ENCODE measurements at places on chromosomes 4 and X.

- DNase-seq, result no peak
These were observed 2.9 kb upstream of the MND1 start for GRCh38 chr4:153341575-153342090.

DNA sequence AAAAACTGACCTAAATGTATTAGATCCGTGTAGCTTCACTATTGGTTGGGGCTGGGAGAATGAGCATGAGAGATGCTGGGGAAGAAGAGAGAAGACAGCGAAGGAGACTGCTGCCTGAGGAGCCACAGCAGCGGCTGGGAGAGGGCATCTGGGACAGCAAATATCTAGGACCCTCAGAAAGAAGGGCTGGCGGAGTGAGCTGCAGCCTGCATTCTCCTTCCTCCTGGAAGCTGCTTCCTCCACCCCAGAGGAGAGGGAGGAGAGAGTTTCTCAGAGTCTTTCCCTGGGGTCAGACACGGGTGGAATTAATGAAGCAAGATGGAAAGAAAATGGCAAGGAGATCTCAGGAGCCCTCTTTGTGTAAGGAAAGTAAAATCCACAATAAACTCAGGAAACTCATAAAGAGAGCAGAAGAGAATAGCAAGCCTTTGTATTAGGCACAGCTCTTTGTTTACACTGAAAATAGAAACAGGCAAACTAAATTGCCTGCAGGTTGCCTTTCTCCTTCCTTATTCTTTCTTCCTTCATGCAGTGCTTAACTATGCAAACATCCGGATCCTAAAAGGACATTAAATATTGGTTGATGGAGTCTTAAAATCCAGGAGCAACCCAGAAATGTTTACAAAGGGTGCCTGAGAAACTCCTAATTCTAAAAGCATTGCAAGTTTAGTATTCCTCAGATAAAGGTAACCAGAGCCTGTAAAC, 130.3 kb upstream of the GALNT7 start:
- no peak for DNase-seq

GRCh38 chr4:98613453-98614075, 44.8 kb downstream of the TSPAN5 start:
- no peak for DNase-seq

- DNase-seq, result no peak
These were observed 180.0 kb downstream of the DHRSX start for GRCh38 chrX:2320580-2321327.

GRCh38 chr4:174461466-174462106, 60.7 kb downstream of the HPGD start:
- no peak for DNase-seq

GRCh38 chr4:19406789-19407188, 844.9 kb upstream of the SLIT2 start:
- no peak for DNase-seq

DNA sequence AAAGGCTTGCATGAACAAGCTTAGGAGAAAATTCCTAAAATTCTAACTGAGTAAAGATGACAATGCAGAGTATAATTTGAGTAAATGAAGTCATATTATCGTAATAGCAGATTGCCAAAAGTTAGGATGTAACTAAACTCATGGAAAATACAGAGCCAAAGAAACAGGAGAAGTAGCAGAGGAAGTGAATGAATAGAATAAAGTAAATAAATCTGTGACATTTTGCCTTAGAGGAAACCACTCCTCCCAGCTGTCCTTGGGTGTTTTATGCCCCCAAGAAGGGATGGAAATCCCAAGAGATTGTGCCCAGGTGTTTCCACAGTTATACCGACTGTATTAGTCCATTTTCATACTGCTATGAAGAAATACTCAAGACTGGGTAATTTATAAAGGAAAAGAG, 1.9 kb upstream of the BMX start:
- no peak for DNase-seq

DNA sequence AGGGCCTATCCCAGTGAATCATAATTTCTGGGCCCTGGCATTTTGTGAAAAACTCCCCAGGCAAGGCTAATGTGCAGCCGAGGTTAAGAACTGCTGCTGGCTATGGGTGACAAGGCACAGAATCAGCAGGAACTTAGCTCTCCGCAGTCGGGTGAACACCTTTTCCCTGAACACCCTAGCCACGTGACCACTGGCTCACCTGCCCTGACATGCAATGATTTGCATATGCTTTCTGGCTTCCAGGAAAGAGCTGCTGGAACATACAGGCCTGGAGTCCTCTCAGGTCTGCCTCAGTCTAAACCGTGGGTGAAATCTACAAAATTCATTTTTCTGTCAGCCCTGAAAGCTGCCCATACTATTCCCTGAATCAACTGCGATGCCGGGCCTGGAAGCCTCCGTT, 56.6 kb downstream of the ZNF827 start:
- peak; percentile 2 for DNase-seq

GRCh38 chrX:1778817-1779216, 164.0 kb downstream of the ASMT start:
- DNase-seq, result no peak

GRCh38 chr4:132526652-132527051, 622.4 kb upstream of the PCDH10 start:
- DNase-seq, result no peak

GRCh38 chr4:105644257-105644656, 64.2 kb downstream of the INTS12 start:
- no peak for DNase-seq

DNA sequence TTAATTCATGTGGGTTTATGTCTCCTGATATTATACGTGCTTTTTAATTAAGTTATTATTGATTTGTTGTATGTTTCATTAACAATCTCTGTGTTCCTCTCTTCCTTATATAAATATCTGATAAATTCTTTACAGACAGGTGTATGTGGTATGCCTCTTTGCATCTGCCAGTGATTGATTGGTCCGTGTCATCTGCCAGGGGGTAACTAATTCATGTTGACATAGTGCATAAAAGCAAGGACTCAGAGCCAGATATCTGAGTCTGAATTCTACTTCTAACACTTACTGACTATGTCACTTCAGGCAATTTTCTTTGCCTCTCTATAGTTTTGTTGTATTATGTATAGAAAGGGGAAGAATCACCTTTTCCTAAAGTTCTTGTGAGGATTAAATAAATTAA, 5.2 kb upstream of the AMBN start:
- DNase-seq, result no peak

DNA sequence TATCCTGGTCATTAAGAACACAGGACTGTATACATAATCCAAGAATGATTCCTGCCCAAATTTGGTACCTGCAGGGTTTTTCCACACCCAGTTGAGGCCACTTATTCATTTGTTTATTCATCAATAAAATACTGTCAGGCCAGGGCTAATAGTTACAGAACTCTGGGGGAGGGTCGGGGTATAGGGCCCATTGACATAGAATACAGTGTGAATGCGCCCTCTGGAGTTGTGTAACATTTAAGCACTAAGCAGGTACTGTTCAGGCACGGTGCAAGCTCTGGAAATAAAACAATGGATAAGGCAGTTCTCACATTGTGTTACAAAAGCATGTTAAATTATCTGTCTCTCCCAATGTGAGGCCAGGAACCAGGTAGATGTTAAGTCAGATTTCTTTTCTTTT, 30.8 kb upstream of the LRBA start:
- DNase-seq, result no peak

- DNase-seq, result no peak
These were observed 4.9 kb downstream of the SMR3A start for GRCh38 chr4:70365479-70365878.

GRCh38 chr4:56787380-56787779, 34.1 kb downstream of the SPINK2 start:
- no peak for DNase-seq

GRCh38 chrX:27860337-27860736, 52.5 kb downstream of the MAGEB10 start:
- DNase-seq, result no peak

GRCh38 chr4:184848510-184848909, 22.7 kb upstream of the ACSL1 start:
- no peak for DNase-seq

DNA sequence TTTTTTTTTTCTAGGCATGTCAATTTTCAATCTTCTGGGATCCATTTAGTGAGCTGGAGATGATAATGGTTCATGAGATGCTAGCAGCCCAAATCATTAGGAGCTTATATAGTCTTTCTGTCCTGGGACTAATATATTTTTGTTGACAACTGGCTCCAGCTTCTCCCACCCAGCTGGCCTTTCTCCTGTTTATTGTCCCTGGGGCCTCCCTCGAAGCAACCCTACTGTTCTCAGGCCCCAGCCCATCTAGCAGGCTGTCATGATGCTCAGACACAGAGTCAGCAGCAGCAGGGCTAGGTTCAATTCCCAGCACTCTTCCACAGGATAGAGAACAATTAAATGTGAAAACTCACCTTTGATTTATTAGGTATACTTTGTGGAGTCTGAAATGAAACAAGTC, 127.6 kb upstream of the MID1 start:
- no peak for DNase-seq

GRCh38 chr4:98873059-98873458, 55.9 kb downstream of the EIF4E start:
- no peak for DNase-seq

DNA sequence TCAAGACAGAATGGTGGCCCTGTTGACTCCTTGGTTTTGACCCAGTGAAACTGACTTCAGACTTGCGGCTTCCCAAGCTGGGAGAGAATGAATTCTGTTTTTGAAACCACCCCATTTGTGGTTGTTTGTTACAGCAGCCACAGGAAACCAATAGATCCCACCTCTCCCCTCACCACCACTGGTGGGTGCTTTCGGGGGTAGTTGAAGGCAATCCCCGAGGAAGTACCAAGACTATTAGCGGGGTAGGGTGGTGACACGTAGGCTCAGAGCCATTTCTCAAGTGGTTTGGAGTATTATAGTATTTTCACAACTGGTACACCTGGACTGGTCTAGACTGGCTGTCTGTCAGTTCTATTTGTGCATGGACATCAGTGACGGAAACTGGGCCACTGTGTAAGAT, 189.1 kb upstream of the RBPJ start:
- DNase-seq, result no peak

DNA sequence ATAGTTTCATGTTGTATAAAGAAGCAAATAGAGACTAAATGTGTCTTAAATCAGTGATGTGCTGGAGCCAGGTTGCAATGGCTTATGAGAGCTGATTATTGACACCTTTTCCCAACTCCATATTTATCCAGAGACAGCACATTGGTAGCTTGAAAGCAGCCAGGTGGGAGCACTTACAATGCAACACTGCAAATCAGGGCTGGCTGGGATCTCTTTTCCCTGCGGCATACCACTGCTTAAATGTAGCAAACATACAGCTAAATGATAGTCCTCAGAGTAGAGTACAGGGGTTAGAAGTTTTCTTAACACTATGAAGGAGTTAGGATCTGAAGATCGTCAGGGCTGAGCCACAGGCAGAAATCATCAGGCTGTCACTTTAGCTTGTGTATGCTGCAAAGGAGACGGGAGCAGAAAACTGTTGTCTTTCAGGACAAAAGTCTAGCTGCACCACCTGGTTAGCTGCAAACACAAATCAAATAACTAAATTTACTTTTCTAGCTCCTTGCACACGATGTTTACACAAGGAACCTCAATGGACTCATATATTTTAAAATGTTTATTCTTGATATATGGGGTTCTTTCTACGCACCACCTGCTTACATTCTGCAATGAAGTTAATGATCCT, 527.3 kb downstream of the TLL1 start:
- no peak for DNase-seq

- DNase-seq, result no peak
These were observed 112.2 kb upstream of the ENPP6 start for GRCh38 chr4:184329659-184330400.

DNA sequence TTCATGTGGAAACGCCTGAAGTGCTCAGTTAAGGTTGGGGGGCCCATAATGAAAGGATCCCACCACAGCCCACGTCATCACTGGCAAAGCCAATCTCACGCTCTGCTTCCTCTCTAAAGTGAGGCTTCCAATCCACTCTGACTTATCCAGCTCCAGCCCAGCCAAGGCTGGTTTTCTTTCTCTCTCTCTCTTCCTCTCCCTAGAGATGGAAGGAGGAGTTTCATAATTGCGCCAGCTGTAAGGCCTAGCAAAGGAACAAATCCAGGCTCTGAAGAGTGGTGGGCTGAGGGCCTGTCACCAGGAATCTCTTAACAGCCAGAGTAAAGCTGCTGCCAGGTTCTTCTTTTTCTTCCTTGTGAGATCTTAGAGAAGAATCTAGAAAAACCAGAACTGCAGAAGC, 20.7 kb upstream of the BCLAF3 start:
- no peak for DNase-seq

DNA sequence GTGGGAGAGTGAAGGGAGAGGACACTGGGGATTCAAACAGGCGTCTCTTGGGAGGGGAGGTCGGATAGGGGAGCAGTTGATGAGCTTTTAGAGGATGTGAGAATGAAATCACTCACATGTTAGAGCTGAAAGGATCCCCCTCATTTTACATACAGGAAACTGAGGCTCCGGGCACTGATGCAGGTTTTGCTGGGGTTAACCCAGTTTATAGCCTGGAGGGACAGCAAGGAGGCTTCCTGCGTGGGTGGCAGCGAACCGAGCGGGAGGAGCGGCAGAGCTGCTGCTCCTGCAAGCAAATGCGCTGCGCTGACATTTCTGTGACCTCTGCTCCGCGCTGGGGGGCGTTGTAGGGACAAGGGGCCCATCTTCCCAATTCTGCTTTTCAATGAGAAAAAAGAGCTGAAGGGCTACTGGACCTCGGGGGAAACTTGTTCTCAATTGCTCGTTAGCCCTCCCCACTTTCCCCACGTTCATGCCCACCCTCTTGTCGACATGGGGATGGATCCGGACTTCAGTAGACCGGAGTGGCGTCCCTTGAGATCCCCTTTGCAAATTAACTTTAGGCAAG, 1.2 kb upstream of the NEUROG2 start:
- no peak for DNase-seq

- no peak for DNase-seq
These were observed 398.4 kb downstream of the PPP3CA start for GRCh38 chr4:100948911-100949310.

GRCh38 chr4:83771113-83771705, 235.3 kb downstream of the GPAT3 start:
- no peak for DNase-seq

- DNase-seq, result no peak
These were observed 80.4 kb downstream of the SHROOM2 start for GRCh38 chrX:9866633-9867032.

- no peak for DNase-seq
These were observed 70.6 kb downstream of the ARFIP1 start for GRCh38 chr4:152850377-152850776.

- DNase-seq, result no peak
These were observed 682.4 kb upstream of the GRIA3 start for GRCh38 chrX:122501652-122502051.

- DNase-seq, result no peak
These were observed 271.9 kb downstream of the PABPC4L start for GRCh38 chr4:133929531-133930239.

GRCh38 chr4:57044279-57044678, 65.6 kb downstream of the POLR2B start:
- no peak for DNase-seq
